ENCODE measurements at places on chromosomes 6 and 20. TPM values are rescaled to one million over a fixed set of nuclear protein-coding genes. Genes with fewer than 3 reads are reported as not detected.

DNA sequence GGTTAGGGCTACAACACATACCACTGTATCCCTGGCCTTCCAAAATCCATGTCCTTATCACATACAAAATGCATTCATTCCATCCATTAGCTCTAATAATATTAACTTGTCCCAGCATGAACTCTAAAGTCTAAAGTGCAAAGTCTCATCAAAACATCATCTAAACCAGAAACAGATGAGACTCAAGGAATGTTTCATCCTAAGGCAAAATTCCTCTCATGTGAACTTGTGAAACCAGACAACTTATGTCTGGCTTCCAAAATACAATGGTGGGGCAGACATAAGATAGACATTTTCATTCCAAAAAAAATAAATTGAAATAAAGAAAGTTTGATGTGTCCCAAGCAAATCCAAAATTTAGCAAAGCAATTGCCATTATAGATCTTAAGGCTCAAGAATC is 257.4 kb downstream of the HTR1B start:
- H3K27ac ChIP-seq, result no peak overlapping the region
- H3K4me1 ChIP-seq, result no peaks in the 10 kb centered on the region
- no peaks in the 10 kb centered on the region for H3K36me3 ChIP-seq
- DNase-seq, result no peak
- no peak overlapping the region for H3K4me3 ChIP-seq
- H3K27me3 ChIP-seq, result no peaks in the 10 kb centered on the region

GRCh38 chr6:1231941-1232340 is 80.0 kb upstream of the FOXQ1 start:
- H3K27me3 ChIP-seq, result peaks cover 3% of the 10 kb centered on the region
- H3K36me3 ChIP-seq, result no peaks in the 10 kb centered on the region
- DNase-seq, result no peak
- no peak overlapping the region for H3K27ac ChIP-seq
- H3K4me3 ChIP-seq, result no peak overlapping the region
- no peaks in the 10 kb centered on the region for H3K4me1 ChIP-seq

- H3K36me3 ChIP-seq, result no peaks in the 10 kb centered on the region
- DNase-seq, result no peak
- H3K4me1 ChIP-seq, result peaks cover 16% of the 10 kb centered on the region
- no peak overlapping the region for H3K4me3 ChIP-seq
- no peaks in the 10 kb centered on the region for H3K27me3 ChIP-seq
Observed at GRCh38 chr6:134238960-134239795, 78.7 kb downstream of the SGK1 start.

- H3K27ac ChIP-seq, result no peak overlapping the region
- H3K4me1 ChIP-seq, result no peaks in the 10 kb centered on the region
- H3K4me3 ChIP-seq, result no peak overlapping the region
- H3K36me3 ChIP-seq, result peaks cover 20% of the 10 kb centered on the region
Observed at GRCh38 chr6:130046671-130047070, 28.3 kb downstream of the L3MBTL3 start.

DNA sequence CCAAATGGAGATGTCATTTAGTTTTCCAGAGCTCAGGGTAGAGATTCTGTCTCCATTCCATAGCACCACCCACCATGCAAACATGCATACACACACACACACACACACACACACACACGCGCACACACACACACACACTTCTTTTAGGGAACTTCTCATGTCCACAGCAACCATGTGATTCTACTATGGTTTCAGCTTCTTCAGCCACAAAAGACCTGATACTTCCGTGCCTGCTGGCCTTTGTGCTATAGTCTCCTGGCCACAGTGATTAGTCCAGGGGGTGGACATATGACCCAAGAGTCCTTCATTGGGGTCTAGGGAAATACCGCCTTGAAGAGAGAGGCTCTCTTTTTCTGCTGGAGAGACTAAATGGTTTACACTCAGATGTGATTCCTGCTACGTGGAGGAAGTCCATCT is 53.5 kb downstream of the CARMIL1 start:
- DNase-seq, result no peak
- no peaks in the 10 kb centered on the region for H3K27me3 ChIP-seq
- no peak overlapping the region for H3K27ac ChIP-seq

DNA sequence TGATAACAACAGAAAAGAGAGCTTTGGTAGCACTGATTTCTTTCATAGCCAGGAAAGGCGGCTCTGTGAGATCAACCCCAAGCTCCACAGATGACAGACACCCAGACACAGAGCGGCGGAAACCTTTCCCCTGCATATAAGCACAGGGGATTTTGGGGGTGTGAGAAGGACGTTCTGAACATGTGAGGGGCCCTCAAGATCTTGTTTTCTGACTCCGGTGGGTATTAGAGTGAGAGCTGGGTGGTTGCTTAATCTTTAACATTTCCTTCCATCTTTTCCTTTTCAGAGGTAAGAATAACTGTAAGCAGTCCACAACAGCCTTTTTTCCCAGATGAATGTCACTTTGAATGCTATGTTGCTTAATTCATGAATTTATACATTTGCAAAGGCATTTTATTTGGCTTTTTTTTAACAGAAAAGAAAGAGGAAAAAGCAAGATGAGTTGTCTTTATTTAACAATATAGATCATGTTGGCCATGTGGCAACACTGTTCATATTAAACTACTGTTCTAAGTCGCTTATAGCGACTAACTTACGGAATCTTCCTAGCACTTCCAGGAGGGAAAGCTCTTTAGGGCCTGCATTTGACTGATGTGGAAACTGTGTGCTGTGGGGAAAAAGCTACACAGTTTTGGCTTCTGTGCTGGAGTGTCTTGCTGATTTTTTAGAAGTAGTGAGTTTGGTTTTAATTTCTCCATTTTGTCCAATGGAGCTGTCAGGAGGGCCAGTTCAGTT is 80.5 kb upstream of the NAA20 start:
- H3K27me3 ChIP-seq, result no peaks in the 10 kb centered on the region
- DNase-seq, result no peak
- peaks cover 8% of the 10 kb centered on the region for H3K36me3 ChIP-seq

DNA sequence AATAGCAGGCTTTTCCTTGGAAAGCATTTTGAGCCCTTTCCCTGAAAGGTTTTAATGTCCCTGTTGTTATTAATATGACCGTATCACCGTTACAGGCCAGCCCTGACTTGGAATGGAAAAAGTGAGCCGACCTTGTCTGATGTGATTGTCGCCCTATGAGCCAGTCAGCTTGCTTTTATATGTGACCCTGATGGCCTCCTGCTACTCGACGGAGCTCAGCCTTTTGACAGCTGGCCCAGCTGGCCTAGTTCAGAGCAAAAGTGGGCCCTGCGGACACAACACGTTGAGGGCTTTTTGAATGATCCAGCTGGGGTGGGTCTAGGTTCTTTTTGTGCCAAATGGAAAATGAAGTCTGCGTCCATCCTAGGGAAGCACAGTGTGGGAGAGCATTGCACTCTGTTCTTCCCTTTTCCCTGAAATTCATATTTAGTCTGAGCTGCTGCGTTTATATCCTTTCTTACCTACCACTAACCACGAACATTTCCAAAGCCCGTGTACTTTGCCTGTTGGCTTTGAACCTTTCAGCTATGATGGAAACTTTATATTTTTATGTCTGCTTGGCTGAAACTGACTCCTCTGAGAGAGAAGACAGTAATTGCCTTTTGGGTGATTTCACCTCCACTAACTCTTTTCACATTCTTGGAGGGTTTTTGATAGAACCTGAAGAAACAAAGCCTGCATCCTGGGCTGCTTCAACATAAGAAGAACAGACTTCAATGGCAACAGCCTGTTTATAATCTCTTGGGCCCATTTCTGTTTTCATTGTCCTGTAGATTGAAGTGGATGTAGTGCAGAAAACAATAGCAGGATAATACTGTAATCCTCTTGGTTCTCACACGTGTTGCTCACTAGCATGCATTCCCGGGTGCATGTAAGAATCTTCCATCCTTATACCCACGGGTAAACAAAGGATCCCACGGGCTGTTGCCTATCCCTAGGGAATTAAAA is 121.8 kb upstream of the HDGFL1 start:
- DNase-seq, result no peak
- H3K27ac ChIP-seq, result no peak overlapping the region
- peaks cover 2% of the 10 kb centered on the region for H3K4me1 ChIP-seq
- H3K36me3 ChIP-seq, result no peaks in the 10 kb centered on the region
- no peaks in the 10 kb centered on the region for H3K27me3 ChIP-seq

GRCh38 chr6:11007715-11008608 is 36.1 kb downstream of the ELOVL2 start:
- DNase-seq, result no peak
- H3K4me3 ChIP-seq, result no peak overlapping the region
- no peak overlapping the region for H3K27ac ChIP-seq
- H3K27me3 ChIP-seq, result peaks cover 7% of the 10 kb centered on the region
- no peaks in the 10 kb centered on the region for H3K36me3 ChIP-seq

GRCh38 chr6:7471171-7471570 is 70.3 kb upstream of the DSP start:
- H3K27ac ChIP-seq, result no peak overlapping the region
- no peaks in the 10 kb centered on the region for H3K27me3 ChIP-seq
- H3K36me3 ChIP-seq, result no peaks in the 10 kb centered on the region
- peaks cover 16% of the 10 kb centered on the region for H3K4me1 ChIP-seq

DNA sequence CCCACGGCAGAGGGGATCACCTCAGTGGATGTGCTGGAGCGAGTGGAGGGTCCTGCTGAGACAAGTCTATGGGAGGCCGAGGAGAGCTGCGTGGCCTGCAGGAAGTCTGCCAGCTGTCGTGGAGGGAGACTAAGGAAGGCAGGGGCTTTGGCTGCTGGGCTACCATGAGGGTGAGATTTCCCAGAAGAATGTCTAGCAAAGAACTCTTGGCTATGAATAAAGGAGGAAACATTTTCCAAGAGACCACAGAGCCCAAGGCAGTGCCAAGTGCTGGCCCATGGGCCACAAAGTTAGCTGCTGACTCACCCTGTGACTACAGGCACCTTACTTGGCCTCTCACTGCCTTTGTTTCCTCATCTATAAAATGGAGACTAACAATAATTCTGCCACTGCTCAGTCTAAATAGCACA is 73.4 kb downstream of the PRDM1 start:
- H3K27ac ChIP-seq, result no peak overlapping the region
- H3K36me3 ChIP-seq, result no peaks in the 10 kb centered on the region
- no peaks in the 10 kb centered on the region for H3K27me3 ChIP-seq
- peaks cover 15% of the 10 kb centered on the region for H3K4me1 ChIP-seq
- DNase-seq, result no peak

DNA sequence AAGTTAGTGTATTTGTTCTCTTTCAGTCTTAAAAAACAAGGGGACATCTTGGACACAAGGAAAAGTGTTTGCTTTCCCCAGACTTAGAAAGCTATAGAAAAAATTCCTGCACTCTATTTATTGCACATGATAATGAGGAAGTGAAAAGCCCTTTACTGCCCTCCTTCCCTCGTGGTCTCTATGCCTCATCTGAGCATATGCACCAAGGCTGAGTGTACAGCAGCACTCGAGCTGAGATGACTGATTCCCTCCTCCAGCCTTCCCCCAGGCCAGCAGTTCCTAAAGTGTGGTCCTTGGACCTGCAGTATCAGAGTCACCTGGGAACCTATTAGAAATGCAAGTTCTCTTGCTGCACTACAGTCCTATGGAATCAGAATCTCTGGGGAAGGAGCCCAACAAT is 14.3 kb upstream of the LAMP5 start:
- H3K27ac ChIP-seq, result no peak overlapping the region
- H3K4me3 ChIP-seq, result no peak overlapping the region
- no peaks in the 10 kb centered on the region for H3K4me1 ChIP-seq
- no peak for DNase-seq

- no peak for DNase-seq
- H3K27me3 ChIP-seq, result no peaks in the 10 kb centered on the region
- peaks cover 3% of the 10 kb centered on the region for H3K4me1 ChIP-seq
- H3K27ac ChIP-seq, result no peak overlapping the region
Observed at GRCh38 chr6:10850728-10851127, 12.4 kb upstream of the MAK start.

- H3K27ac ChIP-seq, result no peak overlapping the region
- DNase-seq, result no peak
- H3K27me3 ChIP-seq, result no peaks in the 10 kb centered on the region
- H3K4me1 ChIP-seq, result no peaks in the 10 kb centered on the region
- no peaks in the 10 kb centered on the region for H3K36me3 ChIP-seq
- H3K4me3 ChIP-seq, result no peak overlapping the region
Observed at GRCh38 chr20:23515250-23515939, 24.5 kb downstream of the CST8 start.

DNA sequence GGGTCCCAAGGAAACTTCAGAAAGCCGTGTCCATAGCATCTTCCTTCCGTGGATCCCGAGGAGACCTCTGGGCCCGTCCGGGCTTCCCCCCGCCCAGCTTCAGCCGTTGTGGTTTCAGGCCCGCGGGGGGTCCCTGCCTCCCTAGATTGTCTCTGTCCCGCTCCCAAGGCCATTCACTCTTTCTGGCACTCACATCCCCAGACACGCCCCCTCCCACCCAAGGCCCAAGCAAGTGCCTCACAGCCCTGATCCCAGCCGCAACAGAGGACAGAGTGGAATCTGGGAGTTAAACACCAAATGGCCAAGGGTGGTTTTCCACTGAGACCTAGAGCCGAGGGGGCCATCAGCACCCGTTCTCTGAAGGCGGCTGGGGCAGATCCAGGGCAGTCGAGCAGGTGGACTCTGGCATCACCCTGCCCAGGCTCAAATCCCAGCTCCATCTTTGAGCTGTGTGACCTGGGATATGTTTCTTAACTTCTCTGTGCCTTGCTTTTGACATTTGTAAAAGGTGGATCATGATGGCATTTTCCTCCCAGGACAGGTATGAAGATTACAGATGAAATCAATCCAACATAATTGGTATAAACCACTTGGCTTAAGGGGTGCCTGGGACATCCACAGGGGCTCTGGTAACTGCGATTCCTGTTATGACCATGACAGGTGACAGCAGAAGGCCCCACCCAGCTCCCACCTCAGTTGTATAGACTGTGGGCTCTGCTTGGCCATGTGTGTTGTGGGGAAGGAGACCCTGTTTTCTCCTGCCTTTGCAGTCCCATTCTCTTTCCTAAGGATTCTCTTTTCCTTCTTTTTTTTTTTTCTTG is 48.1 kb downstream of the CTCFL start:
- no peak overlapping the region for H3K27ac ChIP-seq
- peaks cover 5% of the 10 kb centered on the region for H3K4me1 ChIP-seq
- peaks cover 29% of the 10 kb centered on the region for H3K27me3 ChIP-seq
- H3K4me3 ChIP-seq, result no peak overlapping the region
- peak; percentile 53 for DNase-seq
- no peaks in the 10 kb centered on the region for H3K36me3 ChIP-seq

GRCh38 chr6:85408039-85408438 is 41.8 kb upstream of the NT5E start:
- no peaks in the 10 kb centered on the region for H3K27me3 ChIP-seq
- DNase-seq, result no peak
- no peak overlapping the region for H3K27ac ChIP-seq
- peaks cover 28% of the 10 kb centered on the region for H3K4me1 ChIP-seq
- no peaks in the 10 kb centered on the region for H3K36me3 ChIP-seq
- no peak overlapping the region for H3K4me3 ChIP-seq

AGER gene
- total RNA-seq, result not detected

APCDD1L gene
- total RNA-seq, result 0.23 TPM

COL19A1 gene
- total RNA-seq, result 0.10 TPM

IL17A gene
- total RNA-seq, result not detected

TRIM15 gene
- 0.19 TPM for total RNA-seq

CABLES2 gene
- 7.2 TPM for total RNA-seq

BPIFB2 gene
- not detected for total RNA-seq

PARD6B gene
- 10.3 TPM for total RNA-seq

ANKEF1 gene
- total RNA-seq, result 5.3 TPM

OLIG3 gene
- not detected for total RNA-seq
